ENCODE measurements at places on chromosomes 12 and 14.

DNA sequence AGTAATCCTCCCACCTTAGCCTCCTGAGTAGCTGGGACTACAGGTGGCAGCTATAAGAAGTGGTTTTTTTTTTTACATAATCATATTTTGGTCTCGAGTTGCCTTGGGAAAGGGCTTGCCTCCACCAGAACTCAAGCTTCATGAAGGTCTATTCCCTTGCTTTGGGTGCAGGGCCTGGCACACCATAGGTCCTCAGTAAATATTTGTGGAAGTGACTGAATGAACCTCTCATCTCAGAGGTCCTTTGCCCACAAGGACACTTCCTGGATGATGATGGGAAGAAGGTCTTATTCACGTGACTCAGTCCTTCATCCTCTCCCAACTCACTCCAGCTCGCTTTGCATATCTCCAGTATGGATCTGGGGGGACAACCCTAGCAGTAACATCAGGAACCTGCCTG lies 114.0 kb upstream of the MED13L start:
- no peak for DNase-seq

GRCh38 chr12:122082621-122083356 lies 4.2 kb downstream of the MLXIP start:
- DNase-seq = no peak

- DNase-seq = no peak
Measured at GRCh38 chr14:63240221-63240620, 36.0 kb downstream of the RHOJ start.

- DNase-seq = no peak
Measured at GRCh38 chr12:125105600-125105999, 40.4 kb downstream of the AACS start.

GRCh38 chr14:98290596-98290995 lies 981.4 kb downstream of the BCL11B start:
- DNase-seq = no peak
